ENCODE measurements at places on chromosomes 16 and 17.

DNA sequence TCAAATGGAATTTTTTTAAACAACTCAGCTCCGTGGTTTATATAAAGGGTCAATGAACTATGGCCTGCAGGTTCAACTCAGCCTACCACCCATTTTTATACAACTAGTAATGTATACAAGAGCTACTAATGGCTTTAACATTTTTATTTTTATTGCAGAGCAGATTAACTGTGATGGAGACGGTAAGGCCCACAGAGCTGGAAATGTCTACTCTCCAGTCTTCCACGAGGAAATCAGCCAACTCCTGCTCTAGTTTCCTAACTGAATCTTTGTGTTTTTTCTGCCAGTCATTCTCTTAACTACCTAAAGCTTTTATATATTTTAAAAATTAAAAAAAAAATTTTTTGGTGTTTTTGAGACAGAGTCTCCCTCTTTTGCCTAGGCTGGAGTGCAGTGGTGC is 385.1 kb upstream of the MAF start:
- no peaks in the 10 kb centered on the region for H3K4me1 ChIP-seq
- H3K36me3 ChIP-seq = no peaks in the 10 kb centered on the region
- H3K27ac ChIP-seq = no peak overlapping the region
- DNase-seq = no peak
- H3K4me3 ChIP-seq = no peak overlapping the region

- H3K27me3 ChIP-seq = no peaks in the 10 kb centered on the region
- peaks cover 12% of the 10 kb centered on the region for H3K4me1 ChIP-seq
- DNase-seq = no peak
- H3K27ac ChIP-seq = peak overlapping the region; percentile 62
- H3K36me3 ChIP-seq = peaks cover 24% of the 10 kb centered on the region
Observed at GRCh38 chr17:34991606-34992005, 11.3 kb downstream of the LIG3 start.

- H3K27me3 ChIP-seq = no peaks in the 10 kb centered on the region
- no peak overlapping the region for H3K27ac ChIP-seq
- DNase-seq = no peak
- H3K4me1 ChIP-seq = no peaks in the 10 kb centered on the region
Observed at GRCh38 chr17:82407255-82407654, 10.9 kb upstream of the HEXD start.

DNA sequence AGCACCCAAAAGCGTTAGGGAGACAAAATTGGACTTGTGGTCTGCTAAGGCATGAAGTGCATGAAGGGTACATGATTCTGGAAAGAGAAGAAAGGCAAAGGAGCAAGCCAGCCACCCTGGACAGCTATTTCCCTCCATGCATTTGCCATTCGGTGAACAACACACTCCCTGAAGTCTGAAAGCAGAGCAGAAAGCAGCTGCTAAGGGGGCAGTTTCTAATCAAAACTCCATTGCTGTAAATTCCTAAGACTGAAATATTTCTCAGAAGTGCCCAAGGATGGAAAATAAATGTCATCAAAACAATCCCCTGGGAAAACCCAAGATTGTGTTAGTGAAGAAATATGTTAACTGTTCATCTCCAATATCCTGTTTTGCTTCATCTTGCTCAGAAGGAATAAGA is 44.3 kb downstream of the PMP22 start:
- no peak overlapping the region for H3K27ac ChIP-seq
- H3K27me3 ChIP-seq = no peaks in the 10 kb centered on the region
- no peak for DNase-seq
- no peaks in the 10 kb centered on the region for H3K4me1 ChIP-seq

GRCh38 chr16:59826767-59827166 is 1092.7 kb upstream of the GOT2 start:
- DNase-seq = no peak
- H3K27me3 ChIP-seq = no peaks in the 10 kb centered on the region
- no peaks in the 10 kb centered on the region for H3K36me3 ChIP-seq
- H3K27ac ChIP-seq = no peak overlapping the region

DNA sequence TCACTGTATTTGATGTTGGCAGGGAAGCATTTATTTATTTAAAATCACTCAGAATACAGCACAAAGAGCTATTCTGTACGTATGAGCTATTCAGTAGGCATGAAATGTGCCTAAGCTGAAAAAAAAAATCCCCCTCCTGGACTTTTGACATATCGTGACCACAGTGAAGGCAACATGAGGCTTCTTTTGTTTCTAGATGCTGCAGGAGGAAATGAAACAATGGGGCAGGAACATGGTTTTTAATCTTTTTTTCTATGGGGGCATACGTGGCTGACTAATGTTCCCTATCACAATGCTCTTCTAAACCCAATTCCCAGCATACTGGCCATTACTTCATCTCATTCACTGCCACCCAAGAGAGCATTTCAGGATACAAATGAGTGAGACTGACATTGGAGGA is 191.0 kb upstream of the PMFBP1 start:
- no peak overlapping the region for H3K27ac ChIP-seq
- H3K36me3 ChIP-seq = no peaks in the 10 kb centered on the region
- DNase-seq = no peak
- no peak overlapping the region for H3K4me3 ChIP-seq
- no peaks in the 10 kb centered on the region for H3K27me3 ChIP-seq

- no peaks in the 10 kb centered on the region for H3K27me3 ChIP-seq
- H3K27ac ChIP-seq = peak within 1 kb of the TSS; percentile 96
- no peaks in the 10 kb centered on the region for H3K36me3 ChIP-seq
- peak within 1 kb of the TSS; percentile 77 for H3K4me3 ChIP-seq
Observed at GRCh38 chr17:4788807-4789700, at the start of gene GLTPD2. TSS of gene GLTPD2 (plus strand) at chr17:4788964. CDS start at chr17:4789012, 48 bp downstream.

- H3K36me3 ChIP-seq = no peaks in the 10 kb centered on the region
- H3K27ac ChIP-seq = no peak overlapping the region
- H3K4me3 ChIP-seq = no peak overlapping the region
- peaks cover 22% of the 10 kb centered on the region for H3K27me3 ChIP-seq
- H3K4me1 ChIP-seq = no peaks in the 10 kb centered on the region
- DNase-seq = no peak
Observed at GRCh38 chr17:31492880-31493655, 101.6 kb downstream of the RAB11FIP4 start.

DNA sequence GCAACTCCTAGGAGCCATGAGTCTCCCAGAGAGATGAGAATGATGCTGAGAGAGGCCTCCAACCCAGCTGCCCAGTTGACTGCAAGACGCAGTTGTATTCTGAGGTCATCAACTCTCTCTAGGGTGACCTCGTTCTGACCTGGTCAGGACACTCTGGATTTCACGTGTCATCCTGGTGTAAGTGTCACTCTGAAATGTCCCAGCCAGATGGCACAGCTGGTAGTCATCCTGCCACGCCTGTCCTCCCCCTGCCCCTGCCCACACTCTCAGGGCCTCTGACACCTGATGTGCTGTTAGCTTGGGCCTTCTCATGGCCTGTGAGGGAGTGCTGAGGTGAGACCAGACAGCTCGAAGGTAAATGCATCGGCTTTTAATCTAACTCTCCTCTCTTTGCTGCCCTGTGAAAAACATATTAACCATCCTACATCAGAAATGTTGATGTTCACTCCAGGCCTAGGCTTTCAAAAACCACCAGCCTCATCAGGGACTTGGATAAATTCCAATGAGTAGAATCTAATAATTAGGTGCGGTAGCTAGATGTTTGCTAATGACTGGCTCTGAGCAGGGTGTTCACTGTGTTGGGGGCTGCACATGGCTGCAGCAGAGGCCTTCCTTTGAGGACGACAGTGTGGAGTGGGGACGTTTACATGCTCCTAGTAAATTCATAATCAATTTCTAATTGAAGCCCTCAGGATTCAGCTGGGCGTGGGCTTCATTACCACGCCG is 13.8 kb downstream of the MLYCD start:
- peaks cover 40% of the 10 kb centered on the region for H3K36me3 ChIP-seq
- DNase-seq = peak; percentile 36
- no peak overlapping the region for H3K4me3 ChIP-seq

DNA sequence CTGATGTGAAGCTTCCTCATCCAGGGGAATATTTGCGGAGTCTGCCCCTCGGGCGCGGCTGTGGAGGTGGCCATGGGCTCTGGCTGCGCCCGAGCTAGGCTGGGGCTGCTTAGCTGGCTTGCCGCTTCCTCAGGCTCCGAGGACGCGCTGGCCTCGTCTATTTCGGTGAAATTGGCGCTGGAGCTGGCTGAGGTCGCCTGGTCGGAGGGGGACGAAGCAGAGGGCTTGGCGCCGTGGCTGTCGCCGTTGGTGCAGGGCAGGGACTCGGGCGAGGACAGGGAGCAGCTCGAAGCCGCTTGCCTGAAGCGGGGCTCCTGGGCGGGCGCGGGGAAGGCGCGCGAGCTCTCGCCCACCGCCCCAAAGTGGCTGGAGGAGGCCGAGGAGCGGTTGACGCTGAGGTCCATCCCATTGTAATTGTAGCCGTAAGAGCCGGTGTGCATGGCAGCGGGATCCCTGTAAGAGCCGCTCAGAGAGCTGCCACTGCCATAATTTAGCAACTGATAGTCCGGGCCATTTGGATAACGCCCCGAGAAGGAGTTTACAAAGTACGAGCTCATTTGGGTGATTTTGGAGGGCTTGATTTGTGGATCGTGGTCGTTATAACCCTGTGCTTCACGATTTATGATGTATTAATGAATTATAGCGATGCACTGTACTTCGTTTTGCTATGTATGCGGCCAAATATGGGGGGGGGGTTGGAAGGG is at the start of gene HOXB5:
Gene HOXB5 (minus strand): TSS at position 654 of the 704 bp plus-strand sequence. CDS start 97 bp downstream, at position 557.
- H3K36me3 ChIP-seq = no peaks in the 10 kb centered on the region
- DNase-seq = no peak
- peak within 1 kb of the TSS; percentile 48 for H3K4me3 ChIP-seq
- H3K4me1 ChIP-seq = peaks cover 52% of the 10 kb centered on the region
- H3K27ac ChIP-seq = no peak within 1 kb of the TSS

DNA sequence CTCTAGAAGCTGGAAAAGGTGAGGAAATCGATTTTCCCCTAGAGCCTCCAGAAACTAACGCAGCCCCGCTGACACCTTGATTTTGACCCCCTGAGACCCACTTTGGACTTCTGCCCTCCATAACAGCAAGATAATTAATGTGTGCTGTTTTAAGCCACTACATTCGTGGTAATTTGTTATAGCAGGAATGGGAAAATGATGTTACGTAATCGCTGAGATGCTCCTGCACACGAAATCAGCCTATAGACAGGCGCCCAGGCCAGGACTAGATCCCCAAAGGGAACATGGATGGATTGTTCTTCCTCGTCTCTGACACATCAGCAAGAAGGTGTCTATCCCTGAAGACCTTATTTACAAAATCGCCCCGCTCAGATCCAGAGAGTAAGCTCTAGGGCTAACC is 1.4 kb upstream of the MYOCD start:
- H3K4me1 ChIP-seq = peaks cover 36% of the 10 kb centered on the region
- H3K4me3 ChIP-seq = peak overlapping the region; percentile 87
- DNase-seq = no peak
- peak overlapping the region; percentile 93 for H3K27ac ChIP-seq
- no peaks in the 10 kb centered on the region for H3K36me3 ChIP-seq

- H3K27ac ChIP-seq = no peak overlapping the region
- no peaks in the 10 kb centered on the region for H3K36me3 ChIP-seq
- DNase-seq = no peak
- no peak overlapping the region for H3K4me3 ChIP-seq
- H3K27me3 ChIP-seq = no peaks in the 10 kb centered on the region
Observed at GRCh38 chr16:79407461-79408135, 192.9 kb downstream of the MAF start.

GRCh38 chr16:70678898-70679670 is 6.8 kb downstream of the MTSS2 start:
- peaks cover 56% of the 10 kb centered on the region for H3K36me3 ChIP-seq
- no peak overlapping the region for H3K4me3 ChIP-seq
- peaks cover 50% of the 10 kb centered on the region for H3K4me1 ChIP-seq
- peak overlapping the region; percentile 96 for H3K27ac ChIP-seq

DNA sequence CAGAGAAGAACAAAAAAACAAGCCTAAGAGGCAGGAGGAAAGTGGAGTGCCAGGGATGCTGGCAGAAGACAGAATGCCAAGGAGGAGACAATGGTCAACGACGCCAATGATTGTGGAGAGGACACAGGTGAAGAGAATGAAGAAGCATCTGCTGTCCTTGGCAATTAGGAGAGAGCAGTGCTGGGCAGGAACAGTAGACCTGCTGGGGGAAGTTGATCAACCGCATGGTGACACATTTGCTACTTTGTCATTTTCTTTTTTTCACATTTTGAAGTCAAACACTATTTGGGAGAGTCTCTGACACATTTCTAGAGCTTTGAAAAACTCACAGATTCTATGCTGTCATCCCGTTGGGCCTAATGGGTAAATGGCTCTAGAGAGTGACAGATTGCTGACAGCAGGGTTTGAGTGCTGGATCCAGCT is 1.1 kb upstream of the PIK3R6 start:
- H3K27ac ChIP-seq = no peak overlapping the region
- H3K36me3 ChIP-seq = no peaks in the 10 kb centered on the region
- no peaks in the 10 kb centered on the region for H3K27me3 ChIP-seq
- H3K4me1 ChIP-seq = no peaks in the 10 kb centered on the region
- H3K4me3 ChIP-seq = no peak overlapping the region
- DNase-seq = no peak

DNA sequence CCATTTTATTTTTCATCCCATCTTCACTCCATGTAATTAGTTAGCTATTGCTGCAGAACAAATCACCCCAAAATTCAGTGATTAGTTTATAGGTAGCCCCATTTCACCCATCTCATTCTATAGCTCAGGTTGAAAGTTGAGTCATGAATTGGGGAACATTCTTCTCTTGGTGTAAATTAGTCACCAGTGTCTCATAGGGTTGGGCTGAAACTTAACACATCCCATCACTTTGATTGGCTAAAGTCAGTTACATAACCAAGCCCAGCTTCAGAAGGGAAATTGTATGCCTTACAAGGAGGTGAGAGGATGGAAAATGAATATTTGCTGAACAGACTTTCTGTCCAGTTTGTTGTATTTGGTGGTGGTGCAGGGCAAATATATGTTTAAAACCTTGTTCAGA is 477.5 kb downstream of the WWOX start:
- no peaks in the 10 kb centered on the region for H3K36me3 ChIP-seq
- no peak overlapping the region for H3K27ac ChIP-seq
- no peaks in the 10 kb centered on the region for H3K4me1 ChIP-seq
- DNase-seq = no peak
- H3K4me3 ChIP-seq = no peak overlapping the region
- no peaks in the 10 kb centered on the region for H3K27me3 ChIP-seq

- no peaks in the 10 kb centered on the region for H3K4me1 ChIP-seq
- H3K27me3 ChIP-seq = no peaks in the 10 kb centered on the region
- no peak for DNase-seq
- no peak overlapping the region for H3K4me3 ChIP-seq
- no peaks in the 10 kb centered on the region for H3K36me3 ChIP-seq
- H3K27ac ChIP-seq = no peak overlapping the region
Observed at GRCh38 chr16:82454152-82454551, 172.6 kb upstream of the CDH13 start.

GRCh38 chr17:81821147-81821546 is 11.9 kb downstream of the MCRIP1 start:
- peak overlapping the region; percentile 88 for H3K27ac ChIP-seq

GRCh38 chr17:79182176-79183042 is 107.8 kb downstream of the ENGASE start:
- H3K27ac ChIP-seq = no peak overlapping the region
- no peak for DNase-seq
- H3K36me3 ChIP-seq = no peaks in the 10 kb centered on the region

DNA sequence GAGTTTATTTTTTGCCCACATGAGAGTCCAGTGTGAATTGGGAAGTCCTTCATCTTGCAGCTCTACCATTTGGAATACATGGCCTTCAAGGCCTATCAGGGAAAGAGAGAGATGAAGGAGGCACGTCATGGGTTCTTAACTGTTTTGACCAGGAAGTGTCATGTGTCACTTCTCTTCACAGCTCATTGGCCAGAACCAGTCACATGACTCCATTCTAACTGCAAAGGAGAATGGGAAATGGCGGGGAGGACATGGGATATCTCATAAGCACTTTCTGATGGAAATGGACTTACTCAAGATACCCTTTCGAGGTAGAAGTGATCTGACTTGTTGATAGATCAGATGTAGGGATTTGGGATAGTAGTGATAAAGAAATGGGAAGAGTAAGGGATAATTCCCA is 57.9 kb upstream of the CES5A start:
- H3K4me3 ChIP-seq = no peak overlapping the region
- no peaks in the 10 kb centered on the region for H3K27me3 ChIP-seq
- H3K27ac ChIP-seq = no peak overlapping the region
- no peaks in the 10 kb centered on the region for H3K4me1 ChIP-seq
- DNase-seq = no peak
